Activated CD4-positive, alpha-beta memory T cell treated with anti-CD3 and anti-CD28 coated beads, Interleukin-2, amount 10 ng/mL, durations not matched to agents 7 days and 5 days (primary cell): ENCODE measurements at places on chromosomes 3 and 15.

- DNase-seq: no peak
Observed at GRCh38 chr15:85779249-85779648, 15.5 kb downstream of the KLHL25 start.

- DNase-seq: no peak
Observed at GRCh38 chr3:181755959-181756358, 44.2 kb downstream of the SOX2 start.

GRCh38 chr3:185046164-185046515, 106.7 kb downstream of the C3orf70 start:
- no peak for DNase-seq

- DNase-seq: no peak
Observed at GRCh38 chr3:108455212-108455705, 55.1 kb downstream of the MYH15 start.

DNA sequence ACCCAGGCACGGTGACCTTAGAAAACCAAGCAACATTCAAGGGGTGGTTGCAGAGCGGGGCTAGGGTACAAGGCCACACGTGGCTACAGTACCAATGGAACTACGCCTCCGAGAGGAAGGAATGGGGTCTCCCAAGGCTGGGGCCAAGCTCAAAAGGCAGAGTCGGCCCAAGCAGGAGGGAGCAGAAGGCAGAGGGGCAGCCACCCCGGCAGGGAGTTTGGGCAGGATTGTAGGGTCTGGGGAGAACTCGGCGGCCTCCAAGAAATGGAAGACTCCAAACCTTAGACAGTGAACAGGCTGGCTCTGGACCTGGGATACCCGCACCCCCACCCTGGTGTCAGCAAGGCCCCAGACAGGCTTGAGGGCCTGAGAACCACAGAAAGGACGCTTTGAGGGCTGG, 28.7 kb downstream of the ATRIP start:
- DNase-seq: no peak

- DNase-seq: no peak
Observed at GRCh38 chr3:35710554-35710953, 71.2 kb downstream of the ARPP21 start.

DNA sequence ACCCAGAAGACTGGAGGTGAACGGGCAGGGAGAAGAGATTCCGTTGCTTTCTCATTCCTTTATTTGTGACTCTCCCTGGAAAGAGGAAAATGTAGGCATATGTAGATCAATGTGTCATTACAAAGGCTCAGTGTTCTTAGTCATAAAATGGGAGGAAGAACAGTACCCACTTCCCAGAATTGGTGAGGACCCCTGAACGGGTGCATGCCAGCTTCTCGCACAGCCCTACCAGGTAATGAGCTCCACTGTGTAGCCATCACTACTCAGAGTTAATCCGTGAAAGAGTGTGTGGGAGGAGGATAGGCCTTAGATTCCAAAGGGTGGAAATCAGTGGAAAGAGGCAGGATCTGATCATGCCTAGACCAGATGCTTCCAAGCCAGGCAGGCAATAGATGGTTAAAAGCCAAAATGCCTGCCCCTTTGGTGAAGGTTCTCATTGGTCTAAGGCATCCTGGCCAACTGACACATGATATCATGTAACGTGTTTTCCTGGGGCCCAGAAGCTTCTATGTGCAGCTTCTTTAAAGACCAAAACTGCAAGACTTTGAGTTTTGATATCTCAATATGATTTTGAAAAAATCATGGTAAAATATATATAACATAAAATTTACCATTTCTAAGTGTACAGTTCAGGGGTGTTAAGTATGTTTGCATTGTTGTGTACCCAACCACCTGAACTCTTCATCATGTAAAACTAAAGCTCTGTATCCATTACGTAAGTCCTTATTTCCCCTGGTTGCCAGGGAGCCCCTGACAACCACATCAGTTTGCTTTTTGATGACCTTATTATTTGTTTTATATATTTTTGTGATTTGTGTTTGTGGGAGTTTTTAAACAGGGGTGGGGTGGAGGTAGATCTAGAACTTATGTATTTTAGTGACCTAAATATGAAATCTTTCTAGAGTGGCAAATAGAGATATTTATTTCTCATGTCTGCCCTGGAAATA, 402.2 kb upstream of the CFAP20DC start:
- peak; percentile 32 for DNase-seq

- DNase-seq: no peak
Observed at GRCh38 chr3:171503817-171504216, 43.6 kb upstream of the TNIK start.

DNA sequence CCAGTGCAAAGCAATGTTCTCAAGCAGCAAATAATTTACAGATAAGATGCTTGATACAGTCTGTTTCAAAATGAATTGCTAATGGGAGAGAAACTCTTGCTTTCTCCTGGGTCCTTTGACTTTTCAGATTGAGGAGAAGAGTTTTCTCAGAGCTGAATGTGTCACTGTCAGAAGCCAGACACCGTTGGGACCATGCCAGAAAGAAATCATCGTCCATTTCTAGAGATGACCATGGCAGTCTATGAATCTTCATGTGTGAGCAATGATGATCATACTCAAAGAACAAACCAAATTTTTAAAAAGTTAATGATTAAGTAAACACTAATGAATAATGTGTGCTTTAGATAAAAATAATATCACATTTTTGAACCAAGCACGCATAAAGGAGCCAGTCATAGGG, 77.6 kb downstream of the ZNF385D start:
- no peak for DNase-seq

- DNase-seq: no peak
Observed at GRCh38 chr3:147383617-147384016, 22.7 kb downstream of the ZIC4 start.

- DNase-seq: no peak
Observed at GRCh38 chr3:16807391-16807790, 77.4 kb upstream of the PLCL2 start.

DNA sequence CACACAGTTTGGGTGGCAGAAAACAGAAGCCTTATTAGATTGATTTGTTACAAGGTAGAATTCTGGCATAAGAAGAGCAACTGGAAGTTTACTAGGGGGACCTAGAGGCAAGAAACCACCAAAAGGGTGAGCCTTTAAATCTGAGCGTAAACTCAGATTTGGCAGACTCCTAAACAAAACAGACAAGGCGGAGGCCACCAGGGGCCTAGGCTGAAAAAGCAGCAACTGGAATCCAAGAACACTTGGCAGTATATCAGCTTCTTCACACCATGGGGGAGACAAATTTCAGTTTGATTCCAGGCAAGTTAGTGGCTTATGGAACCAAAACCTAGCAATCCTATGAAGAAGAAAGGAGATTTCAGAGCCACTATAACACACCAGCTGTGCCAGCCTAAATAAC, 220.0 kb downstream of the C3orf38 start:
- no peak for DNase-seq

DNA sequence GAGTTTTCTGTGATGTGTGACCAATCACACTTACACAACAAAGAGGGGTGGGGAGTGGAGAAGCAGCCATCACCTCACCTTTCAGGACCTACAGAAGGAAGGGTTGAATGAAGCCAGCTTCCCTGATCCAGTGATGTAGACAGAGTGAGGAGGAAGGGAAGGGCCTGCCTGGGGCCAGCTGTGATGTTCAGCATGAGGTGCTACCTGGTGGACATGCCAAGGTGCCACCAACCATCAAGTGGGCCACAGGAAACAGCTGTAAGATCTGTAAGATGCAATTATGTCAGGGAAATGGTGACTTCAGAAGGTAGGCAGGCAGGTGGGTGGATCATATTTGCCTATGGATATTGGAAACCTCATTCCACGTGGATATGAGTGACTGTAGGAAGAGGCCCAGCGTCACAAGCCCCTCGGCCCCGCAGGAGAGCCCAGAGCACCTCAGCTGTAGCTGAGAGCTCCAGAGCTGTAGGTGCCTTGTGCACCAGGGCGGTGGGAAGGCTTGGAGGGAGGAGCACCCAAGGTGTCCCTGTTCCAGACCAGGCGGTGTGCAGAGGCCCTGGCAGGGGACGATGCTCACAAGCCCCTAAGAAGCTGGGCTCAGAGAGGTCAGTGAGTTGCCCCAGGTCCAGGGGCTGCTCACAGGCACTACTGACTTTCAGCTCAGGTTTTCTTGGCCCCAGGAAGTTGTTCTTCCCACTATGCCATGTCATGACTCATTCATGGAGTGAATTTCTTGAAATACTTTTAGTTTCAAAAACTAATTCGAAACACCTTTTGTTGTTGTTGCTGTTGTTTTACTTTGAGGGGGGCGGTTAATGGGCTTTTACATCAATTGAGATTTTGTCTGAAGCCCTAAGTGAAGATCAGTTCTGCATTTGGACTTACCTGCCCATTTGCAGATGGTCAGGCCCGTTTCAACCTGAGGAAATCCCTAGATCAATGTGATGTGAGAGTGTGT, 94.2 kb upstream of the ALDH1A3 start:
- peak; percentile 14 for DNase-seq

DNA sequence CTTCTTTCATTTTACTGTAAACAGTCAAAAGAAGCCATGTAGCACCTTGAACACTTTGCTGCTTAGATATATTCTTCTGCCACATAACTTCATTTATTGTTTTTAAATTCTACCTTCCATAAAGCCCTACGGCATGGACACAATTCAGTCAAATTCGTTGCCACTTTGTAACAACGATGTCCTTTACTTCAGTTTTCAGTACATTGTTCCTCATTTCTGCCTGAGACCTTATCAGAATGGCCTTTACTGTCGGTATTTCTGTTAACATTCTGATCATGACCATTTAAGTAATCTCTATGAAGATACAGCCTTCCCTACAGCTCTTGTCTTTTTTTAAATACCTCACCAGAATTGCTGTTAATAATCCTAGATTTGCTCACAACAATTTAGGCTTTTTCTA, 466.9 kb downstream of the NAALADL2 start:
- DNase-seq: no peak

DNA sequence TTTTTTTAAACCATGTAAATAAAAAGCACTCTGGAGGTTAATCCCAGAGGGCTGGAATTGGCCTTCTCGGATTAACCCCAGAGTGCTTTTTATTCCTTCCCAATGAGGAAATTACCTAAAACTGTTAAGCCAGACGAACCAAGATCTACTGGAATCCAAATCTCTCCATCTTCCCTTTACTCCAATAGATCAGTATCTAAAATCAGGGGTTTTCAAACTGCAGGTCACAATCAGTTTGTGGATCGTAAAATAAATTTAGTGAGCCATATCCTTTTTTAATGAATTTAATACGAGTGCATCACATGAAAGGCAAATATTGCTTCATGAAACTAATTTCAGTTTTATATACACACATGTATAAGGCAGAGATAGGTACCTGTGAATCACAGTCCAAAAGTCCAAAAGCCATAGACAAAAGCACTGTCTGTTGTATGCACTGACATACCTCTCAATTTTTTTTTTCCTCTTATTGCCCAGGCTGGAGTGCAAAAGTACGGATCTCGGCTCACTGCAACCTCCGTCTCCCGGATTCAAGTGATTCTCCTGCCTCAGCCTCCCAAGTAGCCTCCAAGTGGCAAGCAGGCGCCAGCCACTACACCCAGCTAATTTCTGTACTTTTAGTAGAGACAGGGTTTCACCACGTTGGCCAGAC, 61.3 kb downstream of the TBL1XR1 start:
- DNase-seq: no peak

- no peak for DNase-seq
Observed at GRCh38 chr3:183907176-183907575, 22.5 kb upstream of the PARL start.

- no peak for DNase-seq
Observed at GRCh38 chr3:67018789-67019526, 20.9 kb downstream of the KBTBD8 start.

DNA sequence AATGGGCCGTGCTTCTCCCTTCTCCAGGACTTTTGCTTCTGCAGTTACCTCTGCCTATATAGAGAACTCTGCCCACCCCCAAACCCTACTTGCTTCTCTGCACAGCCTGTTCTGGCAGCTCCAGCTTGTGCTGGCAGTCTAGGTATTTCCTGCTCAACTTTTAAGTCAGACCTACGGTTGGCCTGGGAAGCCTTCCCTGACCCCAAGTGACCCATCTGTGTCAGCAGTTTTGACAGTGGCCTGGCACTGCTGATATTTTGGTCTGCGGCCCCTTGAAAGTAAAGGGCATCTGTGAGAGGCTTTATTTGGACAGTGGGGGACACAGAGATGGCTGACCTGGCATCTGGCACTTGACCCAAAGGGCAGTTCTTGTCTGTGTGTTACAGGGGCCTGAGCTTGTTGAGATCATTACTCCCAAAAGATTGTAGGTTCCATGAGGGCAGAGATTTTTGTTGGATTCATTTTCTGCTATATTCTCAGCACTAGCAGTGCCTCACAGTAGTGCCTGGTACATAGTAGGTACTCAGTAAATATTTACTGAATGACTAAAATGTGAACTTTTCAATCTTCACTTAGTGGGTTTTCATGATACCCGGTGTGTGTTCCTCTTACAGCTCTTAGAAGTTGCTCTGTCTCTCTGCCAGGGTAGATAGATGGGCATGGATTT, 55.2 kb upstream of the TRAK1 start:
- no peak for DNase-seq

DNA sequence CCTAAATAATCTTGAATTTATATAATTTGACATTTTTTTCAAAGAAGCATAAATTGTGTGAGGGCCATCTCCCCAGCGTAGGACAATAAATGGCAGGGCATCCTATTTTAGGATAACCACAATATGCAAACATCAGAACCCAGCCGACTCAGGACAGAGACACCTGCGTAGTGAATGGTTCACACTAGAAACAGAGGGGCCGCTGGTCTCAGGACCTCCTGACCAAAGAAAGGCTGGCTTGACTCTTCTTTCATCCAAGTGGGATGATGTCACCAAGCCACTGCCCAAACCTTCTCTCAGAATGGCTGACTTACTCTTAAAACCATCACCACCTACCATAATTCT, 162.1 kb downstream of the FOXP1 start:
- no peak for DNase-seq

- no peak for DNase-seq
Observed at GRCh38 chr3:14553871-14554270, 13.7 kb upstream of the GRIP2 start.

DNA sequence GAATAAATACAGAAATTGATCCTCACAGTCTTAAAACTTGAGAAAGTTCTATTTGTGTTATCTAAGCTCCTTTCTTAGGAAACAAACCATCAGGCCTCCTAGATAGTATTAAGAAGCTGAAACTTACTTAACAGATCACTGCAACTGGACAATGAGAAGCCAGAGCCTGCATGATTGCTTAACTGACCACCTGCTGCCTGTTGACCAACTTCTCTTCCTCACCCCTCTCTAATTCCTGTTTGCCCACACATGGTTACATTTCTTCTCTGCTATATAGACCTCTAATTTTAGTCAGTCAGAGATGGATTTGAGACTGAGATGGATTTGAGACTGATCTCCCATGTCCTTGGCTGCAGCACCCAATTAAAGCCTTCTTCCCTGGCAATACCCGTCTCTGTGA, 13.5 kb downstream of the CCPG1 start:
- DNase-seq: no peak

- DNase-seq: no peak
Observed at GRCh38 chr15:76312540-76313174, 1.4 kb upstream of the ETFA start.

DNA sequence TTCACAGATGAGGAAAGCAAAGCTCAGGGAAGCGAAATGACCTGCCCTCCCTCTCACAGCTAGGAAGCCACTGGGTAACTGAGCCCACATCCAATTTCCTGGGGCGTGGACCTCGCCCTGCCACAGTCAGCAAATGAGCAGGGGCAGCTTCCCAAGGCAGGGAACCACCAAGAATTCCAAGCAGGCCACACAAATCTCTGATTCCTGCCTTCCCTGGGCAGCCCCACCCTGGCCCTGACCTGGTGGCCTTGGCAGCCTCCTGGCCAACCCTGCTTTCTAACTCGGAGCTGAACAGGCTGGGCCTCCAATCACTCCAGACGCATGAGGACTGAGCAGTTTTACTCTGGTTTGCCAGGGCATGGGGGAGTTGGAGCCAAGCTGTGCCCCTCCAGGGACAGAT, 203.7 kb upstream of the TLE3 start:
- no peak for DNase-seq
